HepG2 (cell line): ENCODE measurements at places on chromosomes 5 and 9. TPM values are rescaled to one million over a fixed set of nuclear protein-coding genes. Genes with fewer than 3 reads are reported as not detected.
A peak's percentile ranks its signal among the peaks of the same experiment; 100 is the strongest.

C5orf34 gene
- 6.2 and 6.4 TPM in 2 replicates for total RNA-seq

- no peak for DNase-seq
Measured at GRCh38 chr5:61651195-61651594, 319.1 kb downstream of the ZSWIM6 start.

GHR gene
- total RNA-seq: not detected in 2 replicates

PCDHB11 gene
- 0.07 TPM in 1 of 2 replicates, not detected in the other for total RNA-seq

DNA sequence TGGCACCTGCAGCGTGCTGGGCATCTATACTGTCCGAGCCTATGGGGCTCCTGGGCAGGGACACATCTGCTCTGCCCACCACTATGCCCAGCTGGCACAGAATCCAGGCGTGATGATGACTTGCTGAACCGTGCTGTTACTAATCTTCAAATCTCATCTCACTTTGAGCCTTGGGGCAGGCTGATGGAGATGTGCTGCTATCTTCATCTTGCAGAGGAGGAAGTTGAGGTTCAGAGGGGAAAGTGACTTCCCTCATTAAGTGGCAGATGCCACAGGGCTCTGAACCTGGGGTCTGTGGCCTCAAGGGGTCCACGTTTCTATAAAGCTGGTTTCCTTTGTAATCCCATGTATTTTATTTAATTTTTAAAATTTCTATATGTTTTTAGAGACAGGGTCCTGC lies 4.7 kb downstream of the SLC2A6 start:
- DNase-seq: no peak

TMEM174 gene
- not detected in 2 replicates for total RNA-seq

GRCh38 chr9:18368206-18368605 lies 105.7 kb upstream of the ADAMTSL1 start:
- DNase-seq: no peak

CDH12 gene
- total RNA-seq: not detected in 2 replicates

PDE6A gene
- not detected in 2 replicates for total RNA-seq

GRCh38 chr5:59548807-59549357 lies 344.6 kb downstream of the PDE4D start:
- DNase-seq: peak; percentile 21

OLFM1 gene
- not detected in 2 replicates for total RNA-seq

RAB3C gene
- total RNA-seq: not detected in 2 replicates

- DNase-seq: peak; percentile 20
Measured at GRCh38 chr5:142059304-142059940, 46.6 kb upstream of the GNPDA1 start.

DNA sequence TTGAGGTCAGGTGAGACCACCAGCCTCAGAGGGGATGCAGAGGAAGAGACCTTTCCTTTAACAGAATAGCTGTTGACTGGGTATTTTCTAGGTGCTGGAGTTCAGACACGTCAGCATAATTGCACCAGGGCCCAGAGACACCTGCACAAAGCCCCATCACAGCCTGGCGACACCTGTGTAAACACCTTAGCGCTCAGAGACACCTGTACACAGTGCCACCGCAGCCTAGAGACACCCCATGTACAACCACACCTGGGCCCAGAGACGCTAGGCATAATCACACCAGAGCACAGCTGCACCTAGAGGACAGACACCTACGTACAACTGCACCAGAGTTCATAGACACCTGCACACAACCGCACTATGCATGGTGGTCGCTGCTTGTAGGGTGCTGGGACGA lies 1.0 kb downstream of the TRIP13 start:
- no peak for DNase-seq

- DNase-seq: peak; percentile 73
Measured at GRCh38 chr9:95508968-95509850, 7.6 kb downstream of the PTCH1 start.

- DNase-seq: no peak
Measured at GRCh38 chr9:130794923-130795495, 40.0 kb upstream of the ABL1 start.

CTSV gene
- total RNA-seq: 6.0 and 12.6 TPM in 2 replicates

DNA sequence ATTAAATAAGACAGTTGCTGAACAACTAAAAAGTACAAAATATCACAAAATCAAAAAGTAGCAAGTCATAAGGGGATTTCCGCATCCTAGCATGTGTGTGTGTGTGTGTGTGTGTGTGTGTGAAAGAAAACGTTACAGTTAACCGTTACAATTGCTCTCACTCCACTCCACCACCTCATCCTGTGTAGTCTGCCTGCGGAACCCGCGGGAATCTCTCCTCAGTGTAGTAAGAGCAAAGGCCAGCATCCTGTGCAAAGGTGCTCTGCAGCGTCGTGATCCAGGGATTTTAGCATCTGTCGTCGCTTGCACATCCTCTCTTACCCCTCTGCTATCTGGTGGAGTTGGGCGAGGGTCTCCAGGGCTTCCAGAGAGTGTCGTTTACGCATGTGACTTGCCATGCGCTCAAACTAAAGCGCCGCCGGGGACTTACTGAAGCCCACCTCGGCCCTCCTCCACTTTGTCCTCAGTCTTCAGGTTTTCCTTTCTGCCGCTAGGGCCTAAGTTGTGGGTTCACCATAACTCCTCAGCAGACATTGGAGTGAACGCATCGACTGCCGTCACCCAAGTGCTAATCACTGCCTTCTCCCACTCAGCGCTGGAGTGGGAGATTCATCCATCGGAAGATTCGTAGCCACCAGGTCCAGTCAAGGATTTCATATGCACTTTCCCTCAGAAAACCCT lies 3.9 kb downstream of the CDKN2B start:
- no peak for DNase-seq

GAS1 gene
- not detected in 2 replicates for total RNA-seq

ZDHHC11B gene
- total RNA-seq: 0.11 TPM in 1 of 2 replicates, not detected in the other

- no peak for DNase-seq
Measured at GRCh38 chr5:135393691-135394090, 5.3 kb downstream of the MACROH2A1 start.
